ENCODE measurements at places on chromosomes 12 and 14.

DNA sequence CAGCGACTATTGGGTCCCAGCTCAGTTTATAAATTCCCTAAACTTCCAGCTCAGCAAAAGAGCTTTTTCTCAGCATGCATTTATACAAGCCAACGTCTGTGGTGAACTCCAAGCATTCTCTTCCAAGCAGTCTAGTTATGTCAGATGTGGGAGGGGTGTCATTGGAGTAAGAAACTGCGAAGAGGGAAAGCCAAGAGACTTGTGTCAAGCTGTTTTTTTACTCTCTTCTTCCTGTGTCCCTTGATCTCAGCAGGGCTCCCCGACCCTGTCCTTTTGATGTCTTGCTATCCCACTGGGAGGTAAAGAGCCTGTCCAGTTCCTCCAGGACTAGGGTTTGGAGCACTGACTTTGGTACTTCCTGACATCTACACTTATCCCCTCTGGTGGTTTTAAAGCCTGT lies 69.0 kb downstream of the PPM1H start:
- DNase-seq, result no peak

DNA sequence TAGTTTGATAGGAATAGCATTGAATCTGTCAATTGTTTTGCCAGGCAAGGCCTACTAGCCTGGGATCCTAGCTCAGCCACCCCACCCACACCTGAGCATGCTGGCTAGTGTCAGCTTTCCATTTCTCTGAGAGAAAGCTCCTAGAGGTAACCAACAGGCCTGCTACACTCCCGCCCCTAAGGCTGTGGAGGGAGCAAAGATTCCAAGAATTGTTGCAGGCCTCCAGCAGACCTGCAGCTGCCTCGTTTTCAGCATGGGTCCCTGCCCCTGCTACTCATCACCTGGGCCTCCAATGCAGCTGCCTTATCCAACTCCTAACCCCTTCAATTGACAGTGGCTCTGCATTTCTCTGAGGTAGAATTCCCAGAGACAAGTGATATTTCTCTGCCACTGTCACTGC lies 852.4 kb upstream of the MDGA2 start:
- no peak for DNase-seq

DNA sequence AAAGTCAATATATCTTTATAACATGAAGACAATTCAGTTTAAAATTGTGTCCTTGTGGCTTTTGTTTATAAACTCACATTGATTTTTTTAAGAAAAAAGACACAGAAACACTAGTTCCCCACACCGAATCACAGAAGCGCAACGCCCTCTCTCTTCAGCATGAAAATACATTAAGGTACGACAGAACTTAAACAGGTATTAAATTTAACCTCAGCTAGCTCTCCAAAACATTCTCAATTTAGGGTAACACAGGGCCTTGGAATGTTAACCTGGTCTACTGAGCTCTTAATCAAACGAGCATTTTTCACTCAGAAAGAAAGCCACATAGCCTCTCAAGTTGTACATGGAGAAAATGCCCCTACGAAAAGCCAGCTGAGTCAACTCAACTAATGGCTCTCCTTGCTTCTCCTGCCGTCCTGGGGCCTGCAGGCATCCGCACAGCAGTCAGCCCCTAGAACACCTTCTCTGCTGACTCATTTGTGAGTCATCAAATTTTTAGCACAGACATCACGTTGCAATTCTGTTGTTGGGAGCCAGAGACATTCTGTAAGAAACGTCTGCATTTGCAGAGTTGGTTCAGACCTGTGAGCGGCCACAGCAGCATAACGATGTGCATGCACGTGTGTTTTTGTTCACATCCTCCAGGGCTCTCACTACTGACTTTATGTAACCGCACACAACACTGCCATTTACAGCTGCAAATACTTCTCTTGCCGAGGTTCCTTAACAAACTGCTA lies 141.6 kb downstream of the ITPR2 start:
- no peak for DNase-seq

GRCh38 chr14:91154851-91155625 lies 41.2 kb downstream of the DGLUCY start:
- DNase-seq, result peak; percentile 25

Measured in CD4-positive, alpha-beta T cell treated with Interleukin-6 for 4 hours (primary cell).